ENCODE measurements at places on chromosomes 5 and 9.

DNA sequence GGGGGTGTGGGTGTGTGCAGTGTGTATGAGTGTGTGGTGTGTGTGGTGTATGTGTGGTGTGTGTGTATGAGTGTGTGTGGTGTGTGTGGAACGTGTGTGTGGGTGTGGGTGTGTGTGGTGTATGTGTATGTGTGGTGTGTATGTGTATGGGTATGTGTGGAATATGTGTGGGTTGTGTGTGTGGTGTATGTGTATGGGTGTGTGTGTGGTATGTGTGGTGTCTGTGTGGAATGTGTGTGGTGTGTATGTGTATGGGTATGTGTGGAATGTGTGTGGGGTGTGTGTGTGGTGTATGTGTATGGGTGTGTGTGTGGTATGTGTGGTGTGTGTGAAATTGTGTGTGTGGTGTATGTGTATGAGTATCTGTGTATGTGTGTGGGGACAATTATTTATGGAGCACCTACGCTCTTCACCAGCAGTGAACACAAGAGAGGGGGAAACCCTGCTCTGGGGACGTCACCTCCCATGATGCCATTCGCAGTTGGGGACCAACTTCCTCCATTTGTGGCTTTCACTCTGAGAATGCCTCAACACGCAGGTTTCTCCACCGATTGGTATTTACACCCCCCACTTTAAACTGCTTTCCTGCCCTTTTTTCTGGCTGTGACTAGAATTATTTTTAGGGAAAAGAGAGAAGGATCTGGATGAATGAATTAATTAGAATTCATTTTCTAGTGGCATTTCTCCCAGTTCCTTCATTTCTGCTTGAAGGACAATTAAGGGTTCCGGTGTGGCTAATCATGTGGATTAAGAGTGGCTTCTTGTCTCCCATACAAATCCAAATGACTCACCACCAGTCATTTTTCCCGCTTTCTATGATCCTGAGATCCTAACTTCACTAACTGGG, 238.1 kb downstream of the ROR2 start:
- peak overlapping the region; percentile 60 for H3K27ac ChIP-seq
- no peak overlapping the region for H3K4me3 ChIP-seq
- H3K27me3 ChIP-seq = no peaks in the 10 kb centered on the region
- no peaks in the 10 kb centered on the region for H3K36me3 ChIP-seq

DNA sequence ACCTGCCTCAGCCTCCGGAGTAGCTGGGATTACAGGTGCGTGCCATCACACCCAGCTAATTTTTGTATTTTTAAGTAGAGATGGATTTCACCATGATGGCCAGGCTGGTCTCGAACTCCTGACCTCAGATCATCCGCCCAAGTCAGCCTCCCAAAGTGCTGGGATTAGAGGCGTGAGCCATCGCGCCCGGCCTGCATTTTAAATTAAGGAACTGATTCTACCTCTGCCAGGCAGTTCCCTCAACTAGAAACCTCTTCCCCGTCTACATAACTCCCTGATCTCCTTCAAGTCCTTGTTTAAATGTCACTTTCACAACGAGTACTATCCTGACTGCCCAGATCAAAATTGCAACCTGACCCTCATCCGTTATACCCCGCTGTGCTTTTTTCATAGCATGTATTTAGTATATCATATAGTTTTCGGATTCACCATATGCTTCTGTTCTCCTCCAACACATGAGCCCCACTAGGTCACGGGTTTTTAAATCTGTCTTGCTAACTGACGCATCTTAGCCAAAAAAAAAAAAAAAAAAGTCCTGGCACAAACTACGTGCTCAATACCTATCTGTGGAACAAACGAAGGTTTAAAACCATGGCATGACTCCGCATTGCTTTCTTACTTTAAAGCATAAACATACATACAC, 858 bp upstream of the SOWAHA start:
- DNase-seq = no peak
- H3K4me1 ChIP-seq = peaks cover 2% of the 10 kb centered on the region
- H3K4me3 ChIP-seq = no peak overlapping the region
- H3K27me3 ChIP-seq = peaks cover 33% of the 10 kb centered on the region

DNA sequence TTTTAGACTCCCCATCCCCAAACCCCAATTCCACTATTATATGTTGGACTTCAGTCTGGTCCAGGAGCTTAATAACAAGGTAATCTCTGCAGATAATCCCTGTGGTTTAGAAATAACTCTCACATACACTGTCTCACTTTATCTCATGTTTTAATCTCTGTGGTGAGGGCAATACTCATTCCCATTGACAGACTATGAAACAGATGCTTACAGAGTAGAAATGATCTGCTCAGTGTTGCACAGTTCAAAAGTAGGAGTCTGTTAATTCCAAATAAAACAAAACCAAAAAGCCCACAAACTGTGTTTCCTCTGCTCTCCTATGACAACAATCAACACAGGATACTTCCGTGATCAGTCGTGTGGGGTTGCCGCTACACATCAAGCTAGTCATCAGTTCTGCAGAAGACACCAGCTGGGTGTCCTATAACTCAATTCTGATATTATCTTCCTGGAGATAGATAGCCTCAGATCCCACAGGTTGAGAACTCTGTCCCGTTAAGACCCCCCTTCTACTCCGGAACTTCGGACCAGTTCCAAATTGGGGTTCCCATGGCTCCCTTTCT, 26.3 kb upstream of the FANCC start:
- H3K4me1 ChIP-seq = no peaks in the 10 kb centered on the region
- no peak overlapping the region for H3K27ac ChIP-seq
- peaks cover 3% of the 10 kb centered on the region for H3K27me3 ChIP-seq

- H3K4me1 ChIP-seq = peaks cover 41% of the 10 kb centered on the region
- H3K4me3 ChIP-seq = no peak overlapping the region
- no peak for DNase-seq
- peaks cover 14% of the 10 kb centered on the region for H3K36me3 ChIP-seq
- H3K27ac ChIP-seq = peak overlapping the region; percentile 15
Observed at GRCh38 chr5:157290981-157291711, 25.2 kb downstream of the CYFIP2 start.

GRCh38 chr5:102999191-102999590, 120.7 kb downstream of the GIN1 start:
- no peaks in the 10 kb centered on the region for H3K4me1 ChIP-seq
- H3K36me3 ChIP-seq = no peaks in the 10 kb centered on the region
- no peak overlapping the region for H3K27ac ChIP-seq
- H3K4me3 ChIP-seq = no peak overlapping the region
- DNase-seq = no peak

- DNase-seq = no peak
- no peak overlapping the region for H3K27ac ChIP-seq
- H3K4me1 ChIP-seq = no peaks in the 10 kb centered on the region
- no peak overlapping the region for H3K4me3 ChIP-seq
- H3K36me3 ChIP-seq = no peaks in the 10 kb centered on the region
Observed at GRCh38 chr5:115109356-115109755, 60.4 kb downstream of the TRIM36 start.

DNA sequence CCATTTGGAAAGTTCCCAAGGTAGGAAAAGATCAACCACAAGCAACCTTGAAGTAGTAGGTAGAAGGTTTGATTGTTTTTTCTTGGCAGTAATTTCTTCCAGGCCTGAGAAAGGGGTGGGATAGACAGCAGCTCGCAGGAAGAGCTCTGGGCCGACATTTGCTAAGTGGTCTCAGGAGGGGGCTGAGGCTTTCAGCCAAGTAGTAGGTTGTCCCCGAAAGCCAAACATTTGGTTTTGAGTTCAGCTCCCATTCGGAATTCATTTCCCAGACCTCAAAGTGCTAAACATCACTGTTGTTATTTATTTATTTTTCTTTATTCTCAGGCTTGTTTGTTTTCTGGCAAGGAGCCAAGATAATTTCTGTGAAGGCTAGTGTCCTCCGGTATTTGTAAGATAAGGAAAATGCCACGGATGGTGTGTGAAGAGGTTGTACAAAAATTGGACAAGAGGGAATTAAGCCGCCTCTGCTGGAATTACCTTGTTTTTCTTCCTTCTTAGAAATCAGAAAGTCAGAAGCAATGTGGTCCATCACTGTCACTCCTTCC, 112.1 kb downstream of the KIF4B start:
- no peak for DNase-seq
- H3K4me3 ChIP-seq = no peak overlapping the region
- H3K36me3 ChIP-seq = no peaks in the 10 kb centered on the region
- H3K27me3 ChIP-seq = no peaks in the 10 kb centered on the region
- H3K4me1 ChIP-seq = no peaks in the 10 kb centered on the region
- no peak overlapping the region for H3K27ac ChIP-seq

DNA sequence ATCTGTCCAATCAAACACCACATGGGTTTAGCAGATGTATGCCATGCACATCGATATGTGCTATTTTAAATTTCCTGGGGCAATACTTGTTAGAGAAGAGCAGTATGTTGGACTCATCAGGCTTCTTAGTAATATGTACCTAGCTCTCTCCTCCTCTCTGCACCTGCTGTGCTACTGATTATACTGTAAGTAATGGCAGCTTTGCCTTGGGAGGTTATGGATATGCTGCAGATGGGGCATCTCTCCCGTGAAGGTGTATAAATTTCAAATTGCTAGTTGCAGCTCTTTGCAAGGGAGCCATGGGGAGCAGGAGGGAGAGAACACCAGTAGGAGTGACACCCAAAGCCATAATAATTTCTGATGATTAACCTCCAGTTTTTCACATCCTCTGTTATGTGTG, 101.5 kb downstream of the SPATA31D1 start:
- H3K27me3 ChIP-seq = no peaks in the 10 kb centered on the region
- H3K4me1 ChIP-seq = no peaks in the 10 kb centered on the region
- H3K27ac ChIP-seq = no peak overlapping the region
- no peaks in the 10 kb centered on the region for H3K36me3 ChIP-seq
- no peak for DNase-seq
- H3K4me3 ChIP-seq = no peak overlapping the region

GRCh38 chr5:119269061-119269944, 86.5 kb upstream of the TNFAIP8 start:
- peaks cover 41% of the 10 kb centered on the region for H3K4me1 ChIP-seq
- H3K4me3 ChIP-seq = peak overlapping the region; percentile 87
- H3K36me3 ChIP-seq = no peaks in the 10 kb centered on the region
- no peak for DNase-seq

GRCh38 chr5:52269401-52269800, 518.3 kb upstream of the ITGA1 start:
- H3K36me3 ChIP-seq = no peaks in the 10 kb centered on the region
- H3K4me3 ChIP-seq = no peak overlapping the region
- no peak for DNase-seq
- no peaks in the 10 kb centered on the region for H3K27me3 ChIP-seq

DNA sequence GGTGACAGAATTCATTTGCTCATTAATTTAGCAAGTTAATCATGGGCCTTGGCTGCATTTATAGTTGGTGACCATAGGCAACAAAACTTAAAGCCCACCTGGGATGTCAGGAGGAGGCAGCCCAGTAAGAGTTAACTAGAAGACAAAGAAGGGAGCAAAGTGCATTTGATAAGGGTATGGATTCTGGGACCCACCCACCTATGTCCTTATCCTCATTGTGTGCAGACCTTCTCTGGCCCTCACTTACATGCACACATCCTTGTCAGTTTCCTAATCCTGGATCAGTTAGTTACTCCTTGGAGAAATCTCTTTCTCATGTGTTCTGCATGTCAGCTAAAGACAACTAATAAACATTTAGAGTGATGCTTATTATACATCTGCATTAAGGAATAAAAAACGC, 24.6 kb downstream of the MEF2C start:
- no peaks in the 10 kb centered on the region for H3K4me1 ChIP-seq
- no peak overlapping the region for H3K27ac ChIP-seq
- no peaks in the 10 kb centered on the region for H3K27me3 ChIP-seq

- H3K27me3 ChIP-seq = no peaks in the 10 kb centered on the region
- H3K4me3 ChIP-seq = no peak overlapping the region
- H3K36me3 ChIP-seq = no peaks in the 10 kb centered on the region
- no peak overlapping the region for H3K27ac ChIP-seq
Observed at GRCh38 chr9:6302417-6302816, 25.8 kb upstream of the TPD52L3 start.

- no peaks in the 10 kb centered on the region for H3K27me3 ChIP-seq
- no peaks in the 10 kb centered on the region for H3K4me1 ChIP-seq
- DNase-seq = no peak
- no peaks in the 10 kb centered on the region for H3K36me3 ChIP-seq
Observed at GRCh38 chr5:2303431-2304100, 420.8 kb upstream of the IRX4 start.

GRCh38 chr5:12865529-12865928, 961.3 kb upstream of the CTNND2 start:
- no peak overlapping the region for H3K27ac ChIP-seq
- no peaks in the 10 kb centered on the region for H3K4me1 ChIP-seq
- no peaks in the 10 kb centered on the region for H3K36me3 ChIP-seq
- H3K4me3 ChIP-seq = no peak overlapping the region
- no peaks in the 10 kb centered on the region for H3K27me3 ChIP-seq

GRCh38 chr5:162393534-162393933, 326.0 kb downstream of the GABRG2 start:
- no peak overlapping the region for H3K27ac ChIP-seq
- H3K4me1 ChIP-seq = no peaks in the 10 kb centered on the region
- DNase-seq = no peak
- H3K4me3 ChIP-seq = no peak overlapping the region

DNA sequence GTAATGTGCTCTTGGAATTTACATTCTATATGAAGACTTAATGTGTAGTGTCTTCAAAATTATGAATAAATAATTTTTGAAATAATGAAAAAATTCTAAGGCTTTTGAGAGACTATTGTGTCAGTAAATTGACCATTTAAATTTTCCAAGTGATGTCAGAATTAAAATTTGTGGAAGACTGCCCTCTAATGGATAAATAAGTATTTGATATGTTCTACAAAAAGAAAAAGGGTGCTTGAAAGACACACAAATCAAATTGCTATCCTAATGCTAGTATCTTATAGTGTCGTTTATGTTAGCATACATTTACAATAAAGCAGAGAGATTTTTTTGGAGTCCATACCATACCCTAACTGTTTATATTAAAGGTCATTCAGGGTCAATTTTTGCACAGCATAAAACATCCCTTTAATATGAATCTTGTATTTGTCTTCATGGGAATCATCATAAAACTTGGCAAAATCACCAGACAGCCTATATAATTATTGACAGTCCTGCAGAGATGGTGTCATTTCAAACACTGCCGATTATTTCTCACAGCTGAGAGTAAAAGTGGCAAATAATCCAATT, 120.8 kb upstream of the SLC27A6 start:
- H3K27ac ChIP-seq = no peak overlapping the region
- H3K4me3 ChIP-seq = no peak overlapping the region
- H3K27me3 ChIP-seq = no peaks in the 10 kb centered on the region
- H3K36me3 ChIP-seq = no peaks in the 10 kb centered on the region

DNA sequence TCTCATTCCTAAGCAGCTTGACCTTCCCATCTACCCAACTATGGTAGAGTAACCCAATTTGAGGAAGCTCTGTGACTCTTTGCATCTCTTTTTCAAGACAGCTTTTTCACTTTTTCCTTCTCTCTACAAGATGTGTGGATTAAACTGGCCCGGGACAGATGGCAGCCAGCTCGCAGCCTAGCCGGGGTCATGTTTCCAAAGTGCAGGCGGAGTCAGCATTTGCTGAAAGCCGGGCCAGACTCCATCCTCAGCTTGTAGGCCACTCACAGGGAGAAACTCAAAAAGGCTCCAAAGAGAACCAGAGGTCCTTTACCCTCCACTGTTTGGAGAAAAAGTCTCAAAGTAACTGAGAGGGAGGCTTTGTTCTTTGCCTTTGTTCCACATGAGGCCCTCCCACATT, 286.8 kb upstream of the PANK3 start:
- no peak overlapping the region for H3K4me3 ChIP-seq
- no peaks in the 10 kb centered on the region for H3K4me1 ChIP-seq
- no peak for DNase-seq
- no peaks in the 10 kb centered on the region for H3K27me3 ChIP-seq
- no peak overlapping the region for H3K27ac ChIP-seq

GRCh38 chr5:108623826-108624225, 123.9 kb upstream of the FER start:
- H3K4me3 ChIP-seq = no peak overlapping the region
- no peaks in the 10 kb centered on the region for H3K27me3 ChIP-seq
- H3K4me1 ChIP-seq = no peaks in the 10 kb centered on the region
- H3K36me3 ChIP-seq = no peaks in the 10 kb centered on the region
- no peak overlapping the region for H3K27ac ChIP-seq
